ENCODE measurements at places on chromosomes 12 and 14.

GRCh38 chr14:22282949-22283348, 306.1 kb downstream of the DAD1 start:
- DNase-seq = no peak

DNA sequence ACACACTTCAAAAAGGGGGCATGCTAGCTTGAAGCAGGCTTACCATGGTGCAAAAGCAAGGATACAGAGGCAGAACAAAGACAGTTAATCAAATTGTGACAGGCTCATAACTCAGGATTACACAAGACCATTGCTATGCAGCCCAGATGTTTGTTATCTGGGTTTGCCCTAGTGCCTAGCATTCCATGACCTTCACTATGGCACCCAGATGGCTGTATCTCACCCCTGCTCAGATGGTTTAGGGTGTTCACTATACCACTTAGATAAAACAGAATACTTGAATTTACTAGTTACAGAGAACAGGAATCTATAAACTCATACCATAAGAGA, 56.2 kb downstream of the SDR9C7 start:
- DNase-seq = no peak

DNA sequence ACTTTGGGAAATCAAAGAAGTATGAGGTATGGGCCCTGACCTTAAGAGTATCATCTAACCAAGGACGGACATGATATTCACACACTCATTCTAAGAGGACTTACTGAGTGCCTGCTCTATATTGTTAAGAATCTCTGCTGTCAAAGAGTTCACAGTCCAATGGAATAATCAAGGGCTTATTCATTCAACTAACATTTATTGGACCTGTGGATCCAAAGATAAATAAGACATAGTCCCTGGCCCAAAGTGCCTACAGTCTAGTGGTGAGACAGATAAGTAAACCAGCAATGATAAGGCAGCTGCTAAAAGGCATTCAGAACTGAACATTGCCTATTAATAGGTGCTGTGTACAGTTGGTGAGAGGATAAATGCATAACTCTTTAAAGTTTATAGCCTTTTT, 11.0 kb downstream of the WDR20 start:
- no peak for DNase-seq

GRCh38 chr14:39265806-39266524, 32.2 kb downstream of the MIA2 start:
- DNase-seq = no peak

Data from stimulated activated naive CD8-positive, alpha-beta T cell treated with anti-CD3 and anti-CD28 coated beads, Interleukin-15, Interleukin-2, amounts not matched to agents 100 U/mL and 50 U/mL, for 24 hours (primary cell).